ENCODE measurements at places on chromosomes 1 and 21.

DNA sequence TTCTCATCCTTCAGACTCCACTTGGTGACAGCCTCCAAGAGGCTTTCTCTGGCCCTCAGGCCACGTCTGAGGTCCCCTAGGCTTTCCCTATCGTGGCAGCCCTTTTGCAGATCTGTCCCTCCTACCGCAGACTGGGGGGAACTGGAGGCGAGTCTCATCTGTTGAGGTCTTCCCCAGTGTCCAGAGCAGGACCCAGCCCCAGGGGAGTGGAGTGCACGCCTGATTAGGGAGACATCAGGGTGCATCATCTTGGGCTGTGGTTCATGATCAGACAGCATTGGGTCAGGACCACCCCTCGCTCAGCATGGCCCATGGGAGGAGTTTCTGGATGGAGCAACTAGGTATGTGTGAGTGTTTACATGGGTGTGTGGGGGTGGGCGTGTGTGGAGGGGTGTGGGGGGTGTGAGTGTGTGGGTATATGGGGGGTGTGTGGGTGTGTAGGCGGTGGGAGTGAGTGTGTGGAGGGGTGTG lies 8.5 kb upstream of the MATN1 start:
- no peak for DNase-seq

DNA sequence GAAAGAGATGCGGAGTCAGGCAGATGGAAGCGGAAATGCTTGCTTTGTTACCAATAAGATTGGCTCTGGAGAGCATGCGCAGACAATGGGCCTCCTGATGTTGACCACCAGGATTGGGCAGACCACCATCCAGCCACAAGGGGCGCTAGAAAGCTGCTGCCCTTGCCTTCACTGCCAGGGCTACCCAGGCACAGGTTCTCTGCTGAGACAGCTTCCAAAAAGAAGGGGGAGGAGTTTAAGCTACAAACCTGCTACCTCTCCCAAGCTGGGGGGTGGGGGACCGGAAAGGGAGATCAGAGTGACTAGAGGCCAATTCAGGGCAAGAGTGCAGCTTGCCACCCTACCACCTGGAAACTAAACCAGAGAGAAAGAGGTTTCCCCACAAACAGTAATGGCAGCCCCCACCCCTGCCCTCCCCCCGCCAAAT lies 369.7 kb downstream of the RRAGC start:
- DNase-seq, result no peak

GRCh38 chr1:199811163-199811562 lies 216.3 kb upstream of the NR5A2 start:
- no peak for DNase-seq

GRCh38 chr1:157652859-157653493 lies 47.6 kb downstream of the FCRL3 start:
- peak; percentile 16 for DNase-seq

DNA sequence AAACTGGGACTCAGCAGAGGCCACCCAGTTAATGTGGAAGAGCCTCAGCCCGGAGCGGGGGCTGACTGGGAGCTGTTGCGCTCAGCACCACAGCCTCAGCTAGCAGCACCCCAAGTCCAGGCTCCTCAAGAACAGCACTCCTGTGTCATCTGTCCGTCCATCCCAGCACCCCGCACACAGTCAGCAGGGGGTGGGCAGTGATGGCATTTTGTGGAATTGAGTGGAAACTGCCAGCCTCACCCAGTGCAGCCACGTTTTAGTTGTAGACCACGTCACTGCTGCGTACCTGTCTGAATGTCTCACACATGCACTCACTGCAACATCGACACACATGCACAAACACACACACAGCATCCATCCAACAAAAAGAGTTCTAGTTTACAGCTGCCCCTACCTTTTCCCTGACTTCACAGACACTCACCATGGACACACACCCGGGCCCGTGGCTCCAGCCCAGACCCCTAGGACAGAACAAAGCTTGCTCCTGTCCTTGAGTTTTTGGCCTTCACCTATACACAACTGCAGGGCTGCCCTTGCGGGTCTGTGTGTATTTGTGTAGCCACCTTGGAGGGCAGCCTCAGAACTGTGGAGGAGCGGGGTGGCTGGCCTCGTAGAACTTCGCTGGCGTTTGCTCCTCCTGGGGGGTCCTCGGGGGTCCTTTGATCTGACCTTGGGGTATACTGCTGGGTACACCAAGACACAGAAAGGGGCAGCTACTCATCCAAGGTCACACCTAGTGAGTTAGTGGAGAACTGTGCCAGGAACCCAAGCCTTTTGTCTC lies 5.2 kb downstream of the KCNQ4 start:
- DNase-seq, result no peak

- DNase-seq, result peak; percentile 48
Observed at GRCh38 chr1:229843627-229844238, 217.7 kb downstream of the URB2 start.

- DNase-seq, result no peak
Observed at GRCh38 chr1:208607616-208608015, 363.4 kb upstream of the PLXNA2 start.

GRCh38 chr1:233375653-233376052 lies 48.1 kb downstream of the MAP3K21 start:
- DNase-seq, result no peak

DNA sequence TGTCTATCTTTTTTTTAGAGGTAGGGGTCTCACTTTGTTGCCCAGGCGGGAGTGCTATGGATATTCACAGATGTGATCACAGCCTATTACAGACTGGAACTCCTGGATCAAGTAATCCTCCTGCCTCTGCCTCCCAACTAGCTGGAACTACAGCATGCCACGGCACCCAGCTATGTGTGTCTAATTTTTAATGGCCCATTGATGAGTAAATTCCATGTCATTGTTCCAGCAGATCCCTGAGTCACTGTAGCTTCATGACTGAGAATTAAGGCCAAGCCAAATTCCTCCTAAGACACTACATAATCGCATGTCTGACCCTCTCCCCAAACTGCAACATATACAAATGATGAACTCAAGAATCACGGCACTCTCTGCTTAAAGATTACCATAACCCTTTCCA lies 84.2 kb upstream of the RGS2 start:
- DNase-seq, result no peak

DNA sequence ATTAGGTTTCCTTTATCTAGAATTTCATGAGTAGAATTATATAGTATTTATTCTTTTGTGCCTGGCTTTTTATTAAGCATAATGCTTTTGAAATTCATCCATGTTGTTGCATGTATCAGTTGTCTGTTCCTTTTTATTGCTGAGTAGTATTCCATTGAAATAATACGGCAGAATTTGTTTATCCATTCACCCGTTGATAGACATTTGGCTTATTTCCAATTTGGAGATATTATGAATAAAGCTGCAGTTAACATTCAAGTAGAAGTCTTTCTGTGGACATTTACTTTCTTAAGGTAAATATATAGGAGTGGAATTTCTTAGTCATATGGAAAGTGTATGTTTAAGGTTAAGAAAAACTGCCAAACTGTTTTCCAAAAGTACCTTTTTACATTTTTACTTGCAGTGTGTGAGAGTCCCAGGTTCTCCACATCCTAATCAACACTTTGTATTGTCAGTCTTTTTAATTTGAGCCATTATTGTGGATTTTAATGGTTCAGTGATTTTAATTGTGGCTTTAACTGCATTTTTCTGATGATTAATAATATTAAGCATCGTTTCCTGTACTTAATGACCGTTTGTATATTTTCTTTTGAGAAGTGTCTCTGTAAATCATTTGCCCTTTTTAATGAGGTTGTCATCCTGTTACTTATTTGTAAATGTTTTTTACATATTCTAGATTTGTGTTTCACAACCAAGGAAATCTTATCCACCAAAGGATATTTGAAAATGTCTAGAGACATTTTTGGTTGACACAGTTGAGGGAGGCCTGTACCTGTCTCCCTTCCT lies 22.7 kb downstream of the KCTD3 start:
- DNase-seq, result no peak

- DNase-seq, result no peak
Observed at GRCh38 chr1:71312545-71312944, 231.7 kb upstream of the ZRANB2 start.

- no peak for DNase-seq
Observed at GRCh38 chr1:119160866-119161265, 20.4 kb upstream of the WARS2 start.

DNA sequence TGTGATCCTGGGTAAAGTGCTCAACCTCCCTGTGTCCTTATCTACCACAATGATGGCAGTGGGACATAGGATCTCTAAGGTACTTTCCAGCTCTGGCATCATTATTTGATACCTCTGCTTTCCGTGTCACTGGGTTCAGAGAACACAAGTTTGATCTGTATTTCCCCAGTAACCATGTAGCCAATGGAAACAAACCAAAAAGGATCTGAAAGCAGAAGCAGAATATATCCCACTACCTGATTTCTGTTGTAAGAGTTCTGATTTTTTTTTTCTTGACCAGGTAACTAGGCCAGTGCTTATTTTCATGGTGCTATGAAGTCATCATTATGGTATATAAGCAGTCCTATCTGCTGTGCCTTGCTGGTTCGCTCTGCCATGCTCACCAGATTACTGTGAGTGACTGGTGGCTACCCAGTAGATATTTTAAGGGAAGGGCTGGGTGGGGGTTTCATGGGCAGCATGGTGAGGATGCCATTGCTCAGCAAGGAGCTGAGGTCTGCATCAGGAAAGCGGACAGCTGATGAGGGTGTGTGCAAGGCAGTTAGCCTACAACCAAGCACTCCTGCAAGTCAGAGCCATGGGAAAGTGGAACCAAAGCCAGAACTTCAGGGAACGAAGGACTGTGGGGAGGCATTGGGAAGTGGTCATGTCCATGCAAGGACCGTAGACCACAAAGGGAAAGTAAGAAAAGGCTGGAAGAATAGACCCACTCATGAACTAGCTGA lies 104.9 kb upstream of the EDEM3 start:
- DNase-seq, result no peak

DNA sequence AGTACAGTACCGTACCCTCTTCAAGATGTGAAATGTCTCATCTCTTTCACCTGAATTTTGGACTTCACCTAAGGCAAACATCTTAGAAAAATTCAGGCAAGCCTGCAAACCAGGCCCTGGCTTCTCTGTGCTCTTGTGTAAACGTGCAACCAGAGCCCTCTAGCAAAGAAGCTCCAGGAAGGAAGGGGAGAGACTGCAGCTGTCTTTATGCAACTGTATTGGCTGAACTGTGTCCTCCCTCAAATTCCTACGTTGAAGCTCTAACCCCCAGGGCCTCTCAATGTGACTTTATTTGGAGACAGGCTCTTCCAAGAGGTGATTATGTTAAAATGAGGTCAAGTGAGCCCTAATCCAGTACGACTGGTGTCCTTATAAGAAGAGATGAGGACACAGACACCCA lies 60.3 kb downstream of the SLC45A1 start:
- DNase-seq, result no peak

DNA sequence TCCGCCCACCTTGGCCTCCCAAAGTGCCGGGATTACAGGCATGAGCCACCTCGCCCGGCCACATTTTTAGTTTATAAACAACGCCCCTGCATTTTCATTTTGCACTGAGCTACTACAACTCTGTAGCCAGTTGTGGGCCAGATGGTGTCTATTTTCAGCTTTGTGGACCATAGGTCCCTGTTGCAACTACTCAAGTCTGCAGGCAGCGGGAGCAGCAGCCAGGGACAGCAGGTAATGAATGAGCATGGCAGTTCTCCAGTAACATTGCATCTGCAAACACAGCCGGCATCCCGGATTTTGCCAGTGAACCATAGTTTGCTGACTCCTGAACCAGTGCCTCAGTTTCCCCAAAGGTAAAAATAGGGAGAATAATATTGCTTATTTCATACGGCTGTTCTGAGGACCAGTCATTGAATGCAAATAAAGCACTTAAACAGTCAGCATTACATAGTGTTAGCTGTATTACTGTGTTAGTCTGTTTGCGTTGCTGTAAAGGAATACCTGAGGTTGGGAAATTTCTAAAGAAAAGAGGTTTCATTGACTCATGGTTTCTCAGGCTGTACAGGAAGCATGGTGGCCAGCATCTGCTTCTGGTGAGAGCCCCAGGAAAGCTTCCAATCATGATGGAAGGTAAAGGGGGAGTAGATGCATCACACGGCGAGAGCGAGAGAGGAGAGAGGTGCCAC lies 65.5 kb upstream of the SLC45A1 start:
- DNase-seq, result no peak

- no peak for DNase-seq
Observed at GRCh38 chr1:112464501-112464900, 44.3 kb upstream of the WNT2B start.

GRCh38 chr1:205568469-205569361 lies 63.1 kb downstream of the ELK4 start:
- no peak for DNase-seq

- no peak for DNase-seq
Observed at GRCh38 chr1:64173336-64173940, 30.0 kb upstream of the UBE2U start.

DNA sequence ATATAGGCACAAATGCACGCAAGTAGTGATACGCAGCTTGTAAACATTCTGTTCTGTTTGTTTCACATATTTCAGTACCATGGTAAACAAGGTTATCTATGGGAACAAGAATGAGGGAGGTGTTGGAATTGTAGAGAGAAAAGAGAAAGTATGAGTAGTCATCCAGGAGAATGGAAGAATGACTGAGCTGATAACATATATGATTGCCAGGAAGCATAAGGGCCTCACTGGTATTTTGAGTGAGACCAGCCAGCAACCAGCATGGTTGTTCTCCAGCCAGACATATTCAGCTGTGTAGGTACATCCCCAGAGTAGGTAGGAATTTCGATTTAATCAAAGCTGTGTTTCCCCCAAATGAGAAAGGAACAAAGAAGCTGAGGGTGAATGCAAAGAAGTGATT lies 58.9 kb upstream of the ARTN start:
- DNase-seq, result no peak

DNA sequence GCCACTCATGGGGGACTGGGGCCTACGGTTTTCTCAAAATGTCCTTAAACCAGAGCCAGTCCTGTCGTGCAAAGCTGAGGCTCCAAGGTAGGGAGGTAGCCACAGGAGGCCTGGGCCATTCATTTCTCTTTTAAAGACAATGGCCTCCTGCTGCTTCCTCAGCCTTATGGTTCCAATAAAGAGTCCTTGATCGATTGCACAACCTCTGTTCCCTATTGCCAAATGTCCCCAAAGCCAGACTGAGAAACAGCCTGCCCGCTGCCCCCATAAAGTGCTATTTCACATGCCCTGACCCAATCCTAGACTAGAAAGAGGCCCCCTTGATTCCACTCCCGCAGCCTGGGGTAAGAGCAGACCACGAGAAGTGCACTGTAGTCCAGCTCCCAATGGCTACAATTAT lies 166.7 kb downstream of the CLIC6 start:
- no peak for DNase-seq

DNA sequence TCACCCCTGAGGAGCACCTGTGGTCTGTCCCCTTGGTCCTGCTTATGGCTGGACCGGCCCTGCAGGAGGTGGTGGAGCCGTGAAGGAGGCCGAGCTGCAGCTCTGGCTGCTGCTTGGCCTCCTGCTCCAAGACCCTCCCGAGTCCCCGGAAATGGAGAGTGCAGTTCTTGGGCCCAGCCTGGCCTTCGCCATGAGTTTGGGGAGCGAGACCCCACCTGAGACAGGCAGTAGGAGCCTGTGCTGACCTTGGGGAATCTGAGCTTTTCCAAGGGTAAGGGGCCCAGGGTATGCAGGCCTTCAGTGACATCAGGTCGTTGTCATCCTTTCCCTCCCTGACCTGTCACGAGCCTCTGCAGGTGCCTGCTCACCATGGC lies 14.1 kb downstream of the TMEM201 start:
- no peak for DNase-seq

Measured in hippocampal formation (tissue), 2 donors.